Astrocyte of the hippocampus (primary cell): ENCODE measurements at places on chromosomes 5 and 9.

- no peak for DNase-seq
These were observed 144.2 kb downstream of the GDNF start for GRCh38 chr5:37695647-37696046.

GRCh38 chr5:154478224-154478565 is at the start of gene HAND1:
TSS of gene HAND1 (minus strand) at chr5:154478227. CDS start at chr5:154478008, 219 bp downstream.
- peak; percentile 38 for DNase-seq

GRCh38 chr5:61588216-61588615 is 256.2 kb downstream of the ZSWIM6 start:
- no peak for DNase-seq

DNA sequence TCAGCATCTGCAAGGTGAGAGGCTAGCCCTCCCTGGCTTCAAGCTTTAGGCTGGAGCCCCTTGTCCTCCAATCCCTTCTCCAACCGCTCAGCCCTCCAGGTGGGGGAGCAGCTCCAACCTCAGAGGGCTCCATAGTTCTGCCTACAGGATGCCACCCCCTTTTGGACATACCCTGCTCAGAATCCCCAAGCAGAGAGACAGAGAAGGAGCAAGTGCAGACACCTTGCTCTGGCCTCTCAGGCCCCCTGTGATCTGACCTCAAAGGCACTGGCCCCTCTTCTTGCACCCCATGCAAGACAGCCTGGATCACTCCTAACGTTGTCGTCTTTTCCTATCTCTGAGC is 101.6 kb downstream of the C5orf15 start:
- DNase-seq, result no peak

GRCh38 chr5:9370256-9370655 is 175.6 kb downstream of the SEMA5A start:
- DNase-seq, result no peak

DNA sequence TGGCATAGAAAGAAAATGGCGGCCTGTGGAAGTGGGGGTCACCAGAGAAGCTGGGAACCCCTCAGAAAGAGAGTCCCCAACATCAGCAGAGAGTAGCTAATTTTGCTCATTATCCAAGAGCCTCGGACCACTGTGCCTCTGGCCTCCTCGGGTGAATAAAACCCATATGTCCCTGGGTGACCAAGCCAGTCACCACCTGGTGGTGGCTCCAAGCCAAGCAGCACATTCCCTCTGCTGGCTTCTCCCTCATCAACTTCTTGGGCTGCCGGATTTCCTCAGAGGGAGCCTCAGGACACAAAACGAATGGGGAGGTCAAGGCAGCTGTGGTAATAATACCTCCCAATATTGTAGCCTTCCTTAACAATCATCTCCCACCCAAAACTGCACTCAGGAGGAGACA is 242.5 kb downstream of the NFIB start:
- no peak for DNase-seq

- DNase-seq, result no peak
These were observed 369.6 kb upstream of the GRAMD2B start for GRCh38 chr5:126053630-126054029.

- DNase-seq, result no peak
These were observed 4.1 kb downstream of the BICD2 start for GRCh38 chr9:92760494-92760893.

DNA sequence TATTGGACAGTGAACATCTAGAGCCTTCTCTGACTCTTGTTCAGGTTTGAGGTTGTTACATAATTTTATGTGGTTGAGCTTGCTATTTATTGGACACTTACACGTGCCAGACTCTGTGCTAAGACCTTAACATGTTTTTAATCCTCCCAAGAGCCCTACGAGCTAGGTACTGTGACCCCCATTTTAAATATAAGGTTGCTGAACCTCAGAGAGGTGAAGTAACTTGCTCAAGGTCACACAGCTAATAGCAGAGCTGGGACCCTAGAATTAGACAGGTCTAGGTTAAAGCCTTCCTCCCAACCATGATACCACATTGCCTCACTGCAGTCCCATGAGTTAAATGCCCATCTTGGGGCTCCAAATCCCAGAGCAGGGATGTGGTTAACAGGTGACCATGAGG is 135.7 kb upstream of the PITX1 start:
- no peak for DNase-seq

- DNase-seq, result no peak
These were observed 794.9 kb downstream of the TLE4 start for GRCh38 chr9:80366626-80367025.

GRCh38 chr5:88792144-88792840 is 90.7 kb downstream of the MEF2C start:
- peak; percentile 44 for DNase-seq

- DNase-seq, result no peak
These were observed 76.8 kb upstream of the SH3PXD2B start for GRCh38 chr5:172530878-172531703.

DNA sequence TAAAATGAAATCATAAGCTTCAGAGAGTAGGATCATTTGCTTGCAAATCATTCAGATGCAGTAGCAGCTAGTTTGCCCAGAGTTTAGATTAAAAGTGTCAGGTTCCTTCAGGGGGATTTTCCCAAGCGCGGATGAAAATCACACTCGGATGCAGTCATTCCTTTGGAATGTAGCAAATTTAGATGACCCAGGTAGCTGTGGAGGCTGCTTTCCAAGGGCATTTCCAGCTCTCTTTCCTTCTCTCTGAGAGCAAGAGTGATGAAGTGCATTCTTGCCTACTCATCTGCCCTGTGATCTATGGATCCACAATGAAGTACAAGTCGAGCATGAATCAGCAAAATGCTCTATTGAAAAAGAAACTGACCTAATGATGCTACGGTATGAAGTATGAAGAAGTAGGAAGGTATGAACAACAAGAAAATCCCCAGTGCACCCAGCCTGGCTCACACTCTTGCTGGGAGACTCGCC is 200.2 kb downstream of the PLK2 start:
- DNase-seq, result peak; percentile 92

DNA sequence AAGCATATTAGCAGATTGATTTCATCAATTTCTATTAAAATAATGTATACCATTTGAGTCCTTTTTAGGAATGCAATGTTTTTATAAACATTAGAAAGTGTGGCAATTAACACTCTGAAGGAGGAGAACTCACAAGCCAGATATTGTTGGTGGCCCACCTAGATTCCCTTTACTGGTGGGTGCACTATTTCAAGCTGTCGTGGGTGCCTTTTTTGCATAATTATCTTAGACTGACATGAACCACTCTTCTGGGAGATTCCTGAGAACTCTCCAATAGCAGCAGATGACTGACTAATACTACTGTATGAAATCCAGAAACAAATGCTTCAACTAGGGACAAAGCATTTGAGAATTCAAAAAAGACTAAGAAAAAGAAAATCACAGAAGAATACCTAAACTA is 526.0 kb downstream of the CDH18 start:
- DNase-seq, result peak; percentile 22

- peak; percentile 77 for DNase-seq
These were observed 28.7 kb downstream of the ENHO start for GRCh38 chr9:34493972-34494535.

GRCh38 chr9:70495514-70495913 is 81.1 kb upstream of the KLF9 start:
- no peak for DNase-seq

DNA sequence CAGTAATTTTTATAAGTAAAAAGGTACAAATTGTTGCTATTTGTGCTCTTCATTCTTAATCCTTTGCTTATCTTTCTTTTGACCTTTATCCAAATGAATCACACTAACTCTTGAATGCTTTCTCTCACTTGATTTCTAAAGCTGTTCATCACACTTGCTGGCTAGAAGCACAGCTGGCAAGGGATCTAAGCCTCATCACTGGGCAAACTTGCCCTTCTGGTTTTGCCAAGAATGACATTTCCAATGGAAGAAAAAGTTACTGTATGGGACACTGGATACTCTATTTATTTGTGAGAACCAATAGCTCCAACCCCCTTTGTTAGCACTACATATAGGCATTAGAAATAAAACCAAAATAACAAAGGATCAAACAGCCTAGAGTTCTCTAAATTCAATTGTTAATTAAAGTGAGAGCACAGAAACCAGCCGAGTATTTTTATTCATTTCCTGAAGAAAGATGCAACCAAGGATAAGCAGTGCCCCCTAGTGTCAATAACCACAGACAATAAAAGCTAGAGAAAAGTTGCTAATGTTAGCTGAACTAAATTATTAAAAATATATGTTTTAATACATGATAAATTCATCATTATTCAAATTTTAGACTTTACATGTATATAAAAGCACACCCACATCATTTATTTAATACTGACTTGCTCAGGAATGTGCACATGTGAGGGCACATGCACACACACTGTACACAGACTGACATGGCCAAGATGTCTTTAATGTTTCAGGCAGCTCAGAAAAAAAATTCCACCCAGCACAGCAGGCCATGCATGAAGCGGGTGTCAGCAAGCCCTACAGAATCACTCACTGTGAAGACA is 59.8 kb upstream of the POU5F2 start:
- DNase-seq, result peak; percentile 81

- no peak for DNase-seq
These were observed 742.7 kb downstream of the TLE1 start for GRCh38 chr9:80946496-80947170.

DNA sequence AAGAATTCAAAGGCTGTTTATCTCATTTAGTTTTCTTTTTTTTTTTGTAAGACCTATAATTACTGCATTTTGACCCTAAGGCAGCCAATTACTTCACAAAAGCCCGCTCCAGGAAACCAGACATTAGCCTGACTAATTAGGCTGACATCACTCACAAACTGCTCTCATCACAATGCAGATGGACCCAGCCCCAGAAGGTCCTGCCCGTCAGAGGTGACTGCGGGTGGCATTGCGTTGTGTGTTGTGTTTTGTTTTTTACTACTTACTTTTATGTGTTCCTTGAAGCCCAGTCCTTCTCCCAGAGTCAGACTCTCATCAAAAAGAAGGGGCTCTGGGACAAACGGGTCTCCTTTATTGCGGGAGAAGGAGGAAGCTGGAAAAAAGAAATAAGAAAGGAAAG is 172.2 kb downstream of the HSD17B3 start:
- DNase-seq, result peak; percentile 40

GRCh38 chr9:99515895-99516656 is 294.0 kb downstream of the SEC61B start:
- DNase-seq, result no peak

GRCh38 chr5:122170620-122171019 is 41.3 kb downstream of the ZNF474 start:
- peak; percentile 85 for DNase-seq

GRCh38 chr9:1454211-1454610 is 404.1 kb downstream of the DMRT2 start:
- DNase-seq, result no peak

DNA sequence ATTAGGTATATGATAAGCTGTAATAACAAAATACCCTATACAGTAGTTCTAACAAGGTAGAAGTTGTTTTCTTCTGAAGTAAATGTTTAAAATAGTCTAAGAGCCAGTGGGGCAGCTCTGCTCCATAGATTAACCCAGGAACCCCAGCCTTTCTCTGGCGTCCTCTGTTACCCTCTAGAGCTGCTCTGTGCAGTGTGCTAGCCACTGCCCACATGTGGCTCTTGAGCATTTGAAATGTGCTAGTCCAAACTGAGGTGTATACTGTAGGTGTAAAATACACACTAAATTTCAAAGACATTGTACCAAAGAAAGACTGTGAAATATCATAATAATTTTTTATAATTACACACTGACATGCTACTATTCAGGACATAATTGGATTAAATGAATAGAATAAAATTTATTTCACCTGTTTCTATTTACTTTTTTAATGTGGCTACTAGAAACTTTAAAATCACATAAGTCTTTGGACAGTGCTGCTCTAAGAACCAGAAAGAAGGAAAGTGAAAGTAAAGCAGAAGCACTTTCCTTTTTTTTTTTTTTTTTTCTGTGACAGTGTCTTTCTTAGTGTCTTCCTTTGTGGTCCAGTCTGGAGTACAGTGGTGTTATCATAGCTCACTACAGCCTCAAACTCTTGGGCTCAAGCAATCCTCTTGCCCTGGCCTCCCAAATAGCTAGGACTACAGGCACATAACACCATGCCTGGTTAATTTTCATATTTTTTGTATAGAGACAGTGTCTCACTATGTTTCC is 39.3 kb downstream of the RAI14 start:
- no peak for DNase-seq

GRCh38 chr9:91663858-91664257 is 240.2 kb upstream of the NFIL3 start:
- DNase-seq, result no peak

- DNase-seq, result no peak
These were observed 21.6 kb downstream of the FBXL17 start for GRCh38 chr5:108360280-108360679.
